Vagina (tissue), 2 donors: ENCODE measurements at places on chromosomes 3 and 15. TPM values are rescaled to one million over a fixed set of nuclear protein-coding genes. Genes with fewer than 3 reads are reported as not detected.

ZDHHC23 gene
- 5.4 TPM for total RNA-seq

CACNA2D3 gene
- total RNA-seq, result 17.2 TPM

SLC9C1 gene
- total RNA-seq, result not detected

SI gene
- not detected for total RNA-seq

TTLL13 gene
- not detected for total RNA-seq

OCA2 gene
- 0.25 TPM for total RNA-seq

CPA3 gene
- total RNA-seq, result 14.5 TPM

WNT7A gene
- total RNA-seq, result not detected

DLL4 gene
- total RNA-seq, result 20.9 TPM

VIPR1 gene
- 9.3 TPM for total RNA-seq

GRCh38 chr3:150411976-150412375 lies 3.9 kb downstream of the TSC22D2 start:
- no peak for DNase-seq

DNA sequence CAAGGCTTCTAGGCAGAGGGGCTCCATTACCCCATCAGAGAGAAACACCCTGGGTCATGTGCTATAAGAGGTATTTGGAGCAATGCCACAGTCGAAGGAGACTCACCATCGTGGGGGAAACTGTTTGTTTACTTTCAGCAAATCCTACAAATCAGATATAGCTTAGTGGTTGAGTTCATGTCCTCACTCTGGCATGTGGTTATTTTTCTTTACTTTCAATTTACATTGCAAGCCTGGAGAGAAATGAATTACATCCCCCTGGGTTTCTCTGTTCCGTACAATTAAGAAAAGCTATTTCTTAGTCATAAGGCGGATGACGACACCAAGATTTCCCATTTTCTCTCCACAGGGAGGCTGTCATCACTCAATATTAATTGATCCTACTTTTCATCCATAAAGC lies 36.9 kb downstream of the RFTN1 start:
- no peak for DNase-seq

DNA sequence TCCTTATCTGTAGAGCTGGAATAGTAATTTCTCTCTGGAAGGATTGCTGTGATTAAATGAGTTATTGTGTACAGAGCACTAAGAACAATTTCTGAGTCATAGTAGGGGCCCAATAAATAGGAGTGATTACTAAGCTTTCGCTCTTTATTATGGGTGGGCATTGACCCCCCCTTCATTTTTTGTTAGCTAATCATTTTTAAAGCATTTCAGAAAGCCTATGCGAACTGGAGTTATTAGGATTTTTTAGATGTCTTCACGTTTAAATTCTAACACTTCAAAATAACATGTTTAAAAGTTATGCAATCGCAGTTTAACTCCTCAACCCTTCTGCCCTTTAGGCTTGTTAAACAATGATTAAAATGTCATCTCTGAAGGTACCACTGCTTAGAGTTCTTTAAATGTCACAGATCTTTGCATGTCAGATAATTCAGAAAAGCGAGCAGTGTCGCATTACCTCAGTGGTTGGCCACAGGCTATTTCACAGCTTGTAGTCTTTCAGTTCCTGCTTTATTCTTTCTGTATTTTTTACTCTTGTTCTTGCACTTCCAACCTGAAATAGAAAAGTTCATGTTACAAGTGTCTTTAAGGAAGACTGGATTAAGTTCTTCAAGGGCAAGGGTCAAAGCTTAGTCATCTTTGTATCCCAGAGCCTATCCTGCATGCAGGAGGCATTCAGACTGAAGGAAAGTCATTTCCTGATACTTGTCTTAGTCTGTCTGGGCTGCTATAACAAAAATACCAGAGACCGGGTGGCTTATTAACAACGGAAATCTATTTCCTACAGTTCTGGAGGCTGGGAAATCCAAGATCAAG lies 102.9 kb downstream of the FNDC3B start:
- DNase-seq, result no peak

GRCh38 chr15:56496635-56497034 lies 31.7 kb upstream of the MNS1 start:
- no peak for DNase-seq

GRCh38 chr15:58476525-58477162 lies 44.9 kb downstream of the LIPC start:
- DNase-seq, result no peak

GRCh38 chr15:87349181-87349580 lies 907.4 kb downstream of the NTRK3 start:
- DNase-seq, result no peak

DNA sequence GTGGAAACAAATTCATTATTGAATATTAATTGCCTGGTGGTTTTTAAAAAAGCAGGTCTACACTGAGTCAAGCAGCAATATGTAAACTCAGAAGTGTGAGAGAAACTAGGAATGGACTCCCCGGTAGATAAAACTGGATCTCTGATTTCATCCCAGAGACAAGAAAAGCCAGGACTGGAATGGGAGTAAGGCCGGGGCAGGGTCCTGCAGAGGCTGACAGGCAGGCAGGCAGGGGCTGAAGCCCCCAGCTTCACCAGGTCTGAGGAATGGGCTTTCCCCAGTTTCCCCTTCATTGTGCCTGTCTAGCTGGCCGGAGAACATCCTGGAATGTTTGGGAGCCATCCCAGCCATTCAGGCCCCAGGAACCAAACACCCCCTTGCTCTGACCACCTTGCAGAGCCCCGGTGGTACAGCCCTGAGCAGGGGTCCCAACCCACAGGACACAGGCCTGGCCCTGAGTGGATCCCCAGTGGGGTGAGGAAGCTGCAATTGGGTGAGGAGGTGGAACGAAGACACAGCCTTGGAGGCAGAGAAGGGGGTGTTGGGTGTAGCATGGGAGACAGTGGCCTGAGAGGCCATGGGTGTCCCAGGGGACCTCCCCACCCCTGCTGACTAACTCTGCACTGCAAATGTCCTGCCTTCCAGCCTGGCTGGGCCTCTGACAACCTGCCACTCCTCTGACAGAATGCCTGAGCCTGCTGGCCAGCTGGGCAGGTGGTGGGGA lies 31.7 kb upstream of the XYLB start:
- no peak for DNase-seq

DNA sequence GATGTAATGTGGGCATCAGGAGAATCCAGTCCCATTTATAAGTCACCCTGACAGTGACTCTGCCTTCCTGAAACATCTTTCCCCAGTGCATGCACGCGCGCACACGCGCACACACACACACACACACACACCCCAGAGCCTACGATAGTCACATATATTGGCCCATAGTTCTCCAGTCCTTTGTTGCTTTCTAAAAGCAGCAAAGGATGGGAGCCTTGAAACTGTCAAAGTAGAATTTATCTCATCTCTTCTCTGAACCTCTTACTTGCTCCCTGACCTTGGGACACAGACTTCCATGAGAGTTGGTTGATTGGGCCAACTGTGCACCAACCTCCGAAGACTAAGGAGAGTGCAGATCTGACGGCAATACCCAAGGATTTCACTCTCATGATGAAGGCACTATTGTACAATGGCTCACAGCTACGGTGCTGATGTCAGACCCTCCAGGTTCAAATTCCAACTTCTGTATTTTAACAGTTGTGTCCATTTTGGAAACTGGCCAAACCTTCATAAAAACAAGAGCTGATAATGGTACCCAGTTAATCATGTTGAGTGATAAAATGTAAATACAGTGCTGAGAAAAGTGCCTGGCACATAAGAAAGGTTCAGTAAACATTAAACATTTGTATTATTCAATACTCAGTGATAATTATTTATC lies 8.3 kb downstream of the CPA3 start:
- DNase-seq, result no peak

- DNase-seq, result no peak
These were observed 25.2 kb downstream of the SNAPC5 start for GRCh38 chr15:66472176-66472999.

DNA sequence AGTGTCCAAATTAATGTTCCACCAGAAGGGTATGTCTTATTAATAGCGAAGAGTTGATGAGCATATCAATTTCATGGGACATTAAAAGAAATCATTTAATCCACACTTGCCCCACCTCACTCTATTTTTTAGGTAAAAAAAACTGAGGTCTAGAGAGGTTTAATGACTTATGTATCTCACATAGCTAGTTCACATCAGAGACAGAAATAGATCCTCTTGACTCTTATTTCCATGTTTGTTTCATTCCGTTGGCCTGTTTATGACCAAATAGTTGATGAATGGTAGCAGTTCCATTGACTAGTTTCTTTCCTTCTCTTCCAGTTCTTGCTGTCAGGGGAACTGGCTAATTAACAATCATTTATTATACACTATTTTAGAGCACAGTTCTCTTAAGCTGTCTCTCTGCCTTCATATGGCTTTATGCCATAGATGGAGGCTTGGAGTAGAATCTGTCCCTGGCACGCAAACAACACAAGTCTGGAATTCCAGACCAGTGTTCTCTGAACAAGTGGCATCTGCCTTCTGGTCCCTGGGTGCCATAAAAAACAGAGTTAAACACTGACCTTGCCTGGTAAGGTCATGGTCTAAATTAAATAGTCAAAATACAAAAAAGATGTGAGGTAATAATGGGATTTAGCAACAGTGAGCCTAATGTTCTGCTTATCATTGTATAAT lies 220.0 kb upstream of the CGNL1 start:
- DNase-seq, result no peak

GRCh38 chr15:96374499-96374898 lies 44.0 kb downstream of the NR2F2 start:
- DNase-seq, result no peak

DNA sequence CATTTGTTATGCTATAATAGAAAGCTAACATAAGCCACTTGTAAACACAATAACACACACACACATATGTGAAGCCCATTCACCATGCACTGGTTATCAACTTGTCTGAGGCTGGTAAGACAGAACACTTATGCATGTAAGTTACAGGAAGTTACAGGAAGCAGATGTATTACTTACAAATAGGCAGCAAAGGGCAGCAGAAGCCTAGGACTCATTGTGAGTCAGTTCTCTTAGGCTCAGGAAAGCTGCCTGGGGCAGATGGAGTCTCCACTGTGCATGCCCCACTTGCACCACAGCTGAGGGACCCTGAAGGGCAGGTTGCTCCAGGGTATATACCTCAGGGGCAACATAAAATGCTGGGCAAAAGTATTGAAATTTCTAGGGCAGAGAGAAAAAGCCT lies 748.8 kb upstream of the CCDC54 start:
- DNase-seq, result no peak

DNA sequence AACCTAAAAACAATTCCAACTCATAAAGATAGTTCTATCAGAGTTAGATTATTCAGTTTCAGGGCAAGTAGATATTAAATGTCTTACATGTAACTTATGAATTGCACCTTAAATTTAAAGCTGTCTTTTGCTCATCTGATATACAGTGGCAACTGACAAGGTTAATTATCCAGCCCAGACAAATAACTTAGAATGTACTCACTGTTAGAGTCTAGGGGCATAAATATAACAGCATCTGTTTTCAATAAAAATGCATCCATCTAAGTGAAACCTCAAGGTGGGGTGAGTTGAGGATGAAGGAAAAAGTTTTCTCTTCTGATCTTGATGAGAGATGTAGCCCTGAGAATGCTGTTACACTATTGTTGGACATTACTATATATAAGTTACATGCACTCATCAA lies 112.6 kb downstream of the FBN1 start:
- DNase-seq, result no peak

DNA sequence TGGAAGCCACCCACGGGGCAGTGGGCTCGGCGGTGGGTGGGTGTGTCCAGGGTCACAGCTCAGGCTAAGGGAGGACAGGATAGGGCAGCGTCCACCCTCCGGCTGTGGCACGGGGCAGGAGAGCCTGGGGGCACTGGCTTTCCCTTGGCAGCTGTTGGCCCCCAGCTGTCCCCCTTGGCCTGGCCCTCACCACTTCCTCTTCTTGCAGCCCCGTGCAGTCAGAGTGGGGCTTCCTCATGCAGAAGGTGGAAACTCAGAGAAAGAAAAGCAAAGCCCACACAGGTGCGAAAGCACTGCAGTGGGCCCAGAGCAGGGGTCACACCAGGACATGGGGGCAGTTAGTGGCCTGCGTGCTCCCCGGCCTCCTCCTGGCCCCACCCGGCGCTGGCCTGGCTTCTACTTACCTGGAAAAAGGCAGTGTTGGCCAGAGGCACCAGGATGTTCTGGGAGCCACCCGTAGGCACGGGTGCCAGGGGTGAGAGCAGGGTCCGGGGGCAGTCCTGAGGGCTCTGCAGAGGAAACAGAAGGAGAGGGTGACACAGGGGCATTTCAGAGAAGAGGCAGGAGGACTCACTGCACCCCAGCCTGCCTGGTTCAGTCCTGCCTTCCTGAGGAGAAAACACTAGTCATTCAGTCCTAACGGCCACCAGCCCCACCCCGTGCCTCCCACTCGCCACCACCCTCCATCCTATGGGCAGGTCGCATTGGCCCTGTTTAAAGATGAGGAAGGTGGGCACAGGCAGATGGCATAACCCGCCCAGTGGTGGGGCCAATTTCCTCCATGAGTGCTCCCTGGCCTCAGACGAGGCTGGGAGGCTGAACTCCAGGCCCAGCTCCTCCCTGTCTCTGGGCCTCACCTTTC lies 28.3 kb downstream of the PLXND1 start:
- DNase-seq, result no peak

- no peak for DNase-seq
These were observed 406.7 kb upstream of the NR2F2 start for GRCh38 chr15:95923792-95924191.

- no peak for DNase-seq
These were observed 665 bp upstream of the RASGRP1 start for GRCh38 chr15:38565287-38565670.

DNA sequence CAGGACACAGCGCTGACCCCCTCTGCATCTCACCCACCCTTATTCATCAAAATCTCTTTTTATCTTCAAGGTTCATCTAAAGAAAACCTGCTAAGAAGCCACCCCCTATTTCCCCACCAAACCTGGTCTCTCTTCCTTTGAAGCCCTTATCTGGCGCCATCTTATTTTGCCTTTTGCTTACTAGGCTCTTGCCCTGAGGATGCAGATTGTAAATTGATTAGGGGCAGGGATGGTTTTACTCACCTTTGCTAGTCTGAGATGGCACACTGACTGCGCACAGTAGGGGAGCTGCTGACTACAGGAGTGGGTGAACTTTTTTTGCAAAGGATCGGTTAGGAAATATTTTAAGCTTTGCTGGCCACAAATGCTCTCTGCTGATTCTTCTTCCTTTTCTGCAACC lies 78.9 kb upstream of the BHLHE40 start:
- no peak for DNase-seq

DNA sequence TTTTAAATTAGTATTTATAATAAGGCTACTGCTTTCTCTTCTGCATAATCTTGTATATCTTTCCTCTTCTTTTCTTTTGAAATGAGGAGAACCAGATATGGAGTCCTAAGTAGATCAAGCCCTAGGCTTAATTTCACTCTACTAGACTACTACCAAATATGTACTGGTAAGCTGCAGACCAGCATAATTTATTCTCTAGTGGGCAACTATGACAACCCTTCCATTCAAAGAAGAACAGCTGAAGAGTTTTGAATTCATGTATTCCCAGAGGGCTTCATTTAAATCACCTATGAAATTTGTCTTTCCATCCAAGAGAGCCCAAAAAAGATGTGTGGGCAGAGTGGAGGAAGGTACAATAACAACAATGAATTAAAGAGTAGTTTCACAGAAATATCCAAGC lies 10.0 kb downstream of the RAD18 start:
- no peak for DNase-seq

GRCh38 chr3:107206141-107206540 lies 171.1 kb upstream of the CCDC54 start:
- no peak for DNase-seq
